ENCODE measurements at places on chromosomes 13 and 19. TPM values are rescaled to one million over a fixed set of nuclear protein-coding genes. Genes with fewer than 3 reads are reported as not detected.

DNA sequence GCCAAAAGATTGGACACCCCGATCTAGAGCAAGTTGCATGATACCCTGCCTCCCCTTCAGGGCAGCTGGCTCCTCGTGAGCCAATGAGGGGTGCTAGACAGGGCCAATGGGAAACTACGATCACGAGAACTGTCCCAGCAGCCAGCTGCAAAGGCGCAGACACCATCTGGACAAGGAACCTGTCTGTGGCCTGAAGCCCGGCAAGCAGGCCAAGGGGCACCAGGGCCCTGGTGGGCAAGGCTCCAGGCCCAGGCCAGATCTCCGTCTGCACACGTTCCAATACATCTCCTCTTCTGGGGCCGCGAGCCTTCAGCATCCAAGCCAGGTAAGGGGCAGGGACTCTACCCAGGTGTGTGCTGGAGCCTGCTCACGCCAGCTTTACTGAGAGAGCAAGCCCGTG is 20.2 kb downstream of the MED26 start:
- DNase-seq = no peak

ZNF253 gene
- total RNA-seq = 5.6 TPM

GRCh38 chr13:59690857-59691500 is 472.7 kb downstream of the DIAPH3 start:
- no peak for DNase-seq

SBK3 gene
- total RNA-seq = 0.66 TPM

DNA sequence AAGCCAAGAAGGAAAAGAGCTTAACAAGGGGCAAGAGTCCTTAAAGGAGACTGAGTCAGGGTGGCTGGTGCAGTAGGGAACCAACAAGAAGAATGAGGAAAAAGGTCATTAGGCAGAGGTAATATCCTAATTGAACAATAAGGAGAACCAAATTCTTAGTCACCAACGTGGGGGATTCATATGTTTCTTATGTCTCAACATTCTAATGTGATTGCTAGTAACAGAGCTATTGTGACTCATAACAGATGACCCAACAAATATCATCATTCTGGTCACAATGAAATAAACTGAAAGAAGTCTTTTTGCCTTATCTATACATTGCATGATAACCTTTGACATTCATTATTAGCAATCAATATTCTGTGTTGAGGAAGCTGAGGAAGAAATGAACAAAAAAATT is 101.6 kb downstream of the RAP2A start:
- peak; percentile 45 for DNase-seq

- peak; percentile 37 for DNase-seq
Observed at GRCh38 chr19:1725100-1726064, 27.9 kb upstream of the ONECUT3 start.

DNA sequence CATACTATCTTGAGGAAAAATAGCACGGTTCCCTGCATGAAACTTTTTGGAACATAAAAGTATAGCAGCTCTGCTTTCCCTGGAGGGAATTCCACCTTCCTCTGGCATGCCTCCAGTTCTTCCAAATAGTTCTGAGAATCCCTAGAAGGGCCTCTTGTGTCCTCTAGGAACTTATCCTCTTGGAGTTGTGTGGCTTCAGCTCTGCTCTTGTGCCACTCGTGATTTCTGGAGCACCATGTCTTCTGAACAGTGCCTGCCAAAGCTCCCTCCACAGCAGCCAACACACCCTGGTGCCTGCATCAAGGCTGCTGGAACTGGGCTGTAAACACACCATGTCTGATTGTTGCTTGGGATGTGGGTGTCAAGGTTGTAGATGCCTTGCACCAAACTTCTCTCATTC is 65.7 kb upstream of the FLT1 start:
- DNase-seq = no peak

- peak; percentile 72 for DNase-seq
Observed at GRCh38 chr13:99265821-99266426, 7.7 kb upstream of the GPR18 start.

LILRB4 gene
- not detected for total RNA-seq

TNFSF13B gene
- total RNA-seq = 5.4 TPM

- DNase-seq = no peak
Observed at GRCh38 chr19:6979399-6979798, 41.8 kb downstream of the MBD3L2B start.

- DNase-seq = peak; percentile 12
Observed at GRCh38 chr19:30719999-30720345, 347.8 kb downstream of the ZNF536 start.

SLC25A41 gene
- 0.26 TPM for total RNA-seq

CDX2 gene
- total RNA-seq = not detected

GRCh38 chr19:1266916-1267476 is 2.1 kb upstream of the CIRBP start:
- peak; percentile 42 for DNase-seq

PNMA8B gene
- total RNA-seq = 1.7 TPM

BLVRB gene
- total RNA-seq = 145 TPM

GRCh38 chr19:41373993-41374392 is 2.3 kb upstream of the TMEM91 start:
- DNase-seq = peak; percentile 93

- no peak for DNase-seq
Observed at GRCh38 chr19:41999071-41999877, 5.2 kb upstream of the ATP1A3 start.

DNA sequence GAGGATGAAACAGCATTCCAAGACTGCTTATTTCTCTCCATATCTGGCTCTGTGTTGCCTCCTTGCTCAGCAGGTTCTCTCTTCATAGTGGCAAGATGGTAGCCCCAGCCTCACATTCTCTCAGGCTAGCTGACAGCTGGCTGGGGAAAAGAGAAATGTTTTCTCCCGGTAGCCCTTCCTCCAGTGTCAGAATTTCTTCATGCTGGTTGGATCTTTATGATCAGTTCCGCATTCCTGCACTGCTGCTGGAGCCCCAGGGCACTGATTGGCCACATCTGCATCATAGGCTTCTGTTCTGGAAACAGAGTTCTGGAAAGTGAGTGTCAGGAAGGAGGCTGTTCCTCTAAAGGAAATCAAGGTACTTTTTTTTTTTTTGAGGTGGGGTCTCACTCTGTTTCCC is 24.6 kb downstream of the POP4 start:
- no peak for DNase-seq

DNA sequence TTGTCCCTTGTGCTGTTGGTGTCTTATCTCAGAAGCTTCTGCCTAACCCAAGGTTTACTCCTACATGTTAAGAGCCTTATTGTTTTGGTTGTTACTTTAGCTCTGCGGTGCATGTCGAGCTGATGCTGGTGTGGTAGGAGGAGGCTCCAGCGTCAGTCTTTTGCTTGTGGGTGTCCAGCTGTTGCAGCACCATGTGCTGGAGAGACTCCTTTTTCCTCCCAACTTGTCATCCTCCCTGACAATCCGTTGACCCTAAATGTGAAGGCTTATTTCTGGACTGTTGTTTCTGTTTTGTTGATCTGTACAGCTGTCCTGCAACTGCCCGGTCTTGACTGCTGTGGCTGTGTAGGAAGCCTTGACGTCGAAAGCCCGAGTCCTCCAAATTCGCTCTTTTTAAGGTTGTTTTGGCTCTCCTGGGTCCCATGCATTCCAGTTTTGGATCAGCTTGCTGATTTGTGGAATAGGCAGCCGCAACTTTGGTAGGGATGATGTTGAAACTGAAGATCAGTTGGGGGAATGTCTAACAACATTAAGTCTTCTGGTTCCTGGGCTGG is 15.3 kb downstream of the NAXD start:
- DNase-seq = no peak
